ENCODE measurements at places on chromosomes 12 and 14. TPM values are rescaled to one million over a fixed set of nuclear protein-coding genes. Genes with fewer than 3 reads are reported as not detected.

DNA sequence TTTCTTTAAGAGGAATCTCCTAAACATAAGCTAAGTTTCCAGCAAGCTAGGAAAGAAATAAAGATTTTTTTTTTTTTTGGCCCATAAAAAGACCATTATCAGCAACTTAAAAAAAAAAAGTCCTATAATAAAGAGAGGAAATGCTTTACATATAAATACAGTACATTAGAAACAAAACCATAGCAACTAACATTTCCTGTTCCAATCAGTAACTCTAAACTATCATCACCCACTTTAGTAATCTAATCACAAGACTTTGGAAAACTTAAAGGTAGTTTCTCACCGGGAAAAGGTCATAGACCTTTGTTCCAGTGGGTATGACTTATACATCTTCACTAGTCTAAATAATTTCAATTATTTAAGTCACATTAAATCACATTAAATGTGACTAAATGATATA lies 11.1 kb downstream of the SPTSSA start:
- no peak for DNase-seq

REM2 gene
- polyA plus RNA-seq, result 1.0 TPM

GRCh38 chr14:69313176-69313575 lies 53.2 kb downstream of the GALNT16 start:
- DNase-seq, result no peak

DYNLL1 gene
- 450 TPM for polyA plus RNA-seq

OVCH1 gene
- 0.55 TPM for polyA plus RNA-seq

DNA sequence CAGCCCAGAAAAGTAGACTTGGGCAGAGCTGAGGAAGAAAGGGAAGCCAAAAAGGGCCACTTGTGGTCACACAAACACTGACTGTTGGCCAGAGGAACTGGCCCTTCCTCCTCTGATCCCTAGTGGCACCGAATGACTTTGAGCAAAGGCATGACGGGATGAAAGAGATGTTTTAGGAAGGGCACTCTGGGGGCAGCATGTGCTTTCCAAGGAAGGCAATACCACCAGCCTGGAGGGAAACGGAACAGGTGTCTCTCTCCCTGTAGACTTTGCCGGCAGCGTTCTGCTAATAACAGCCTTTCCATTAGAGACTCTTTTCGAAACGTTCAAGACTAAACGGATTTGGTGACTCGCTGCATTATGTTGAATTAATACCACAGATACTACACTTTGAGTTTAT lies 12.3 kb upstream of the FBXO21 start:
- DNase-seq, result no peak

TPPP2 gene
- polyA plus RNA-seq, result 2.8 TPM

DNA sequence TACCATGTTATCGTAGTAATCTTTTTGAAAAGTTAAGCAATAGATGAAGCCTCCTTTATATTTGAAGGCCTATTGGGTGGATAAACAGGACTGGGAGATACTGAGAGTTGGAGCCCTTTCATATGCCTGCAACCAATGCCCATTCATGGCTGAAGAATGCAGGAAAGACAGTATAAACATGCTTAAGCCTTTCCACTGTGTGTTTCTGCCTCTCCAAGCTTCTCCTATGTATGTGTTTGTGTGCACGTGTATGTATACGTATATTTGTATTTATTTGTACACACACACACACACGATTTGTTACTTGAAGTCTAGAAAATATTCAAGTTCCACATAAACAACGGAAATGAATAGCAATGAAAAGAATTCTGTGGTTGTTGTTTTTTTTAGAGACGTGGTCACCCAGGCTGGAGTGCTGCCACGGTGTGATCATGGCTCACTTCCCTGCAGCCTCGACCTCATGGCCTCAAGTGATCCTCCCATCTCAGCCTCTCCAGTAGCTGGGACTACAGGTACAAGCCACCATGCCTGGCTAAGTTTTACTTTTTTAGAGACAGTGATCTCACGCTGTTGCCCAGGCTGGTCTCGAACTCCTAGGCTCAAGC lies 1453.5 kb downstream of the AACS start:
- no peak for DNase-seq

GRCh38 chr12:90627180-90627896 lies 327.6 kb downstream of the CCER1 start:
- DNase-seq, result no peak

- no peak for DNase-seq
Observed at GRCh38 chr14:100304825-100305323, 1.4 kb downstream of the SLC25A29 start.

GRCh38 chr12:39372929-39373328 lies 70.0 kb downstream of the KIF21A start:
- DNase-seq, result no peak

GPR84 gene
- polyA plus RNA-seq, result 0.11 TPM

- DNase-seq, result peak; percentile 80
Observed at GRCh38 chr12:79690638-79691510, at the start of gene PAWR. PAWR (minus strand) TSS chr12:79690964; CDS start chr12:79690244, 720 bp downstream.

GRCh38 chr12:105041186-105041585 lies 43.1 kb downstream of the ALDH1L2 start:
- no peak for DNase-seq

GRCh38 chr12:106632797-106633450 lies 50.1 kb downstream of the RFX4 start:
- DNase-seq, result no peak

DNA sequence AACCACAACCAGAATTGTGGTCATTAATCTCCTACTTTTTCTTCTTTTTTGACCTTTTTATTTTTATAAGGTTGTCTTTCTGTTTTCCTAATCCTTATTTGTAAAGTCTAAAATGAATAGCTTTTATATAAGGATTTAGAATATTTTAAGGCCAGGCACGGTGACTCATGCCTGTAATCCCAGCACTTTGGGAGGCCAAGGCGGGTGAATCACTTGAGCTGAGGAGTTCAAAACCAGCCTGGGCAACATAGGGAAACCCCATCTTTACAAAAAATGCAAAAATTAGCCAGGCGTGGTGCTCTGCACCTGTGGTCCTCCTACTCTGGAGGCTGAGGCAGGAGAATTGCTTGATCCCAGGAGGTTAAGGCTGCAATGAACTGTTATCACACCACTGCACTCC lies 55.1 kb downstream of the IFT81 start:
- no peak for DNase-seq

- no peak for DNase-seq
Observed at GRCh38 chr12:49086116-49086515, 8.5 kb downstream of the DHH start.

BCL11B gene
- 3.1 TPM for polyA plus RNA-seq

GRCh38 chr12:119775246-119775895 lies 101.7 kb downstream of the CIT start:
- no peak for DNase-seq

NDRG2 gene
- 160 TPM for polyA plus RNA-seq

DNA sequence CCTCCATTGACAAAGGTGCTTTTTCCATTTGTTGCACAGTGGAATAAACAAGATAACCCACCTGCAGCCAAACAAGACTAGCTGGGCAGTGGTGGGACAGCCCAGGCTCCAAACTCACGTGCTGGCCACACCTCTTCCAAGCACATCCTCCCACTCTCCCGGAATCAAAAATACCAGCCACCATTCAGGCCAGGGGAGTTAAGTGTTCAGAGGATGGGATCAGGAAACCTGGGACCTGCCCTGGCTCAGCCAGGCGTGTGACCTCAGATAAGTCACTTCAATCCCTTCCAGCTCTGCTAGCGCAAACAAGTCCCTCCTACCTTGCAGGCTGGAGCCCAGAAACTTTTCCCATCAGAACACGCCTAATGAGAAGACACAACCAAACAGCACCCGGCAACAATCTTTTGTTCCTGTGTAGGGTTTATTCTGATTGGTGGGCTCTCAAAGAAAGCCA lies 43.3 kb downstream of the ACTN1 start:
- no peak for DNase-seq

TCL1B gene
- polyA plus RNA-seq, result 0.38 TPM

- DNase-seq, result peak; percentile 14
Observed at GRCh38 chr12:20716037-20716436, 20.9 kb downstream of the SLCO1C1 start.

DNA sequence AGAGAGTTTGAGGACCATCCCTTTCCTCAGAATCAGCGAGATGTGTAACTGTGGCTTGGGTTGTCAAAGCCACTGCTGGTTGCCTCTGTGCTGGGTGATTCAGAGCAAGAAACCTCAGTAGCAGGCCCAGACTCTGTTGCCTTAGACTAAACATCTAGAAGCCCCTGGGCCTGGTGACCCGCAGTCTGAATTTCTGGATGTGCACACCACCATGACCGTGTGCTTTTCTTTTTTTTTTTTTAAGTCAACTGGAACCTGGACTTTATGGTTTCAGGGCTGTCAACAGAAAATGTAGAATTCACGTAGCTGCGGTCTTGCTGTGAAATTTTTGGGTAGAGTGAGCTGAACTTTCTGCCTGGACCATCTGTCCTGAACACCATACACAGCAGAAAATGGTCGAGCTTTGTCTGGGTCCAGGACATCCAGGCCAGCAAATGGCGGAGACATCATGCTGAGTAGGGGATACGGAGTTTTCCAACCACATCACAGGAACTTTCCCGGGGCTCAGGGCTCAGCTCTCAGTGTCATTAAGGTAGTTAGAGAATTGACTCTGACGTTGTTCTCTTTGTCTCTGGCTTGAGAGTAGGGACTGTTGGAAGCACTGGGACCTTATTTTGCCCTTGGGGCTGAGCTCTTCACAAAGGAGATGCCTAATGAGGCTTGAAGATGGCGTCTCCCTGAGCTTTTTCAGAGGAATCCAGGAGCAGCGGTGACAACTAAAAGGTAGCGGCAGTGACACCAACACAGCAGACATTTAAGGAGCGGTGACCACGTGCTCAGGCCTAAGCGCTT lies 23.0 kb upstream of the BATF start:
- DNase-seq, result no peak

GRCh38 chr12:108253540-108253939 lies 85.6 kb downstream of the CMKLR1 start:
- no peak for DNase-seq

DNA sequence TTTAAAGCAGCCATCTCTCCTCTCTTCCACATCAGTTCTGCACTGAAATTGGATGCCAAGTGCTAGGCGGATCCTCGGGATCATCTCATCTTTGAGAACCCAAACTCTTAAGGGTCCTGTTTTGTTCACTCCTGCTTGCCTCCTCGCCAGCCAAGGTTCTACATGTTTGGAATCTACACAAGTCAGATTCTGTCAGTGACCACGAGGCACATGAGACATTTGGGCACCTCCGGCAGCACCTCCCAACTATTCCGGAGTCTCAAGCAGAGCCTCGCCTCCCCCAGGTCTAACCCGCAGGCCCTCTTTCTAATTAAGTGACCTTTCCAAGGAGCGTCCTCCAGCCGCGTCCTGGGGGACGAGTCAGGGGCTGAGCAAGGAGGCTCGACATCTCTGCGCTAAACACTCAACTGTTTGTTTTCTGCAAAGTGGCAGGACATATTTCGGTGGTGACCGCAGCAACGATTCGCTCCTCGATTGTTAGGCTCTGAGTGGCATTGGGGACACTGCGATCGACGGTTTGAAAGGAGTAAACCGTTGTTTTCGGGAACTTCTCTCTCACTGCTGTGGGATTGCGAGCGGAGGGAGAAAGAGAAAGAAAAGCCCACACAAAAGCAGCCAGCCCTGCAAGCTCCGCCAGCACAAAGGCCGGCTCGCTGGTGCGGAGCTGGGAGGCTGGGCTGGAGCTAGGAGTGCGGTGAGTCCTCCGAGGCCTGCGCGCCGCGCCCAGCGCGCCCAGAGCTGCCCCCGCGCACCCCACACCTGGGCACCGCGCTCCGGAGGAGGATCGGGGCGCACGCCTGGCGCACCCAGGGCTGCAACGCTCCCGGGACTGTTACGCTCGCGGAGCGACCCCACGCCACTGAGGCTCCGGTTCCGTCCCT lies 640 bp downstream of the ARMH4 start:
- peak; percentile 54 for DNase-seq

GRCh38 chr12:123996581-123996980 lies 23.6 kb downstream of the ZNF664 start:
- DNase-seq, result no peak

DNA sequence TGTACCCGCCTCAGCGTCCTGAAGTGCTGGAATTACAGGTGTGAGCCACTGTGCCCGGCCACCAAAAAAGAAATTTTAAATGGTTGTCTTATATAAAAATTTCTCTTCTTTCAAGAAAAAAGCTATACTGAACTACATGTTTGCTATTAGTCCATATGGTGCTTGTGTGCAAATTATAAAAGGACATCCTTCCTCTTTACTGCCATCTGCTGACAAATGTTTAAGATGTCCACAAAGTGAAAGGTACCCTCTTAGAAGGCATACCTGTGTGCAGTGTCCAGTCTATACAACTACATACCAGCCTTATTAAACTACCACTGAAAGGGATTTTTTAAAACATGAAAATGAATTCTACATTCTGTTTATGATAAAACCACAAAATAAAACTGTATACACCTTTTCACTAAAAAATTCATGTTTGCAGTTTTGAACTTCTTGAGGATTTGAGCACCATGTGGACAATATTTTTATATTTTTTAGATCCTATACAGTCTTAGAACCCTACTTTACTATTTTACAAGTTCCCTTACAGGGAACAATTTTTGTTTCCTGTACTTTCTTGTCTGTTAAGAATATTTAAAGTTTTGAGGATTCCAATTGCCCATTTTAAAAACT lies 32.8 kb upstream of the TOMM20L start:
- DNase-seq, result peak; percentile 6

LHX5 gene
- polyA plus RNA-seq, result not detected

DNA sequence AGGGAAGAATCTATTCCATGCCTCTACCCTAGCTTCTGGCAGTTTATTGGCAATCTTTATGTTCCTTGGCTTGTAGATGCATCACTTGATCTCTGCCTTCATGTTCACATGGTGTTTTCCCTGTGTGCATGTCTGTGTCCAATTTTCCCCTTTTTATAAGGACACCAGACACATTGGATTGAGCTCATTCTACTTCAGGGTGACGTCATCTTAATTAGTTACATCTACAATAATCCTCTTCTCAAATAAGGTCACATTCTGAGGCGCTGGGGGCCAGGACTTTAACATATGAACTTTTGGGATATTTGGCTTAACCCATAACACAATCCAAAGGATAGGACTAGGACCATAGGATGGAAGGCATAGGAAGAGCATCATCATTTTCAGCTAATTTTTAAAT lies 101.4 kb downstream of the KCNMB4 start:
- DNase-seq, result no peak

GRCh38 chr14:69543341-69544115 lies 31.1 kb downstream of the CCDC177 start:
- DNase-seq, result no peak

- no peak for DNase-seq
Observed at GRCh38 chr12:116689979-116690744, 47.7 kb downstream of the SPRING1 start.

DNA sequence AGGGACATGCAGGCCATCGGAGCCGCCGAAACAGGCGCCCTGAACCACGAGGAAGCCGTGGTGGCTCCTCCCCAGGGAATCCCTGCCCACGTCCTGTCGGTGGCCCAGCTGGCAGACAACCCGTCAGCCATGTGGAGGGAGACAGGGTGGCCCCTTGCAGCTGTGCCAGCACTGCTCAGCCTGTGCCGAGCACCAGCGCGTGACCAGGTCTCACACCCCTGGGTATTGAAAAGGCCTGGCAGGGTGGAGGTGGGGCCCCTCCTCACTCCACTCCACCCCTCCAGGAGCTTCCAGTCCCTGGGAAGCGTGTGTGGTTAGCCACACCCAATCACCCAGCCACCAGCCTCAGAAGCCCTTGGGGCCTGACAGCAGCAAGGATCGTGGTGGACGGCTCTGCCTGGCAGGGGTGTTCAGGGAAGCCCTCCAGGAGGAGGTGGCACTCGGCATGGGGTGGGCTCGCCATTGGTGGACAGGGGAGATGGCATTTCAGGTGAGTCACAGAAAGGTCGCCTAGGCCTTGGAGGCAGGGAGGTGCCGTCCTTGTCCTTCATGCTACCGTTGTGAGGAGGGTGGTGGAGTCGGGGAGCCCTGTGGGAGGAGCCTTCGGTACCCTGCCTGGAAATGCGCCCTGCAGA lies 12.3 kb upstream of the DLK1 start:
- no peak for DNase-seq

Data from left renal pelvis (tissue), 4 donors.